ENCODE measurements at places on chromosomes 7 and 10.

GRCh38 chr7:141325275-141325674 lies 225.9 kb upstream of the AGK start:
- DNase-seq = no peak

DNA sequence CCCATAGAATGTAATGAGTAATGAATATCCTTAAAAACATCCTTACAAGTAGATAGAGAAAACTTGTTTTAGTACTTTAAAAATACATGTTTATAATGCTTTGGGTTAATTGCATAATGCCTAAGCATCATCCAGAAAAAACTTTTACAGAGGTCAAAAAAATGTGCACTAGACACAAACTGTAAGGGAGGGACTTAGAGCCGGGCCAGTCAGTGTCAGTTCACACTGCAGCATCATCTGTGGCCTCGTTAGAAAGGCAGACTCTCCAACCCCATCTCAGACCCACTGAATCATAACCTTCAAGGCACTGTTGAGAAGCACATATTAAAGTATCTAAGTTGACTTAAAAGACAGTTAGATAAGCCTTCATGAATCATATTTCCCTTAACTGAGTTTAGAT lies 230.1 kb upstream of the PRPS1L1 start:
- DNase-seq = no peak

GRCh38 chr10:87634311-87634710 lies 25.4 kb upstream of the PAPSS2 start:
- DNase-seq = no peak

- DNase-seq = no peak
Measured at GRCh38 chr7:27825891-27826290, 85.9 kb downstream of the TAX1BP1 start.

GRCh38 chr7:155408651-155409586 lies 49.0 kb upstream of the EN2 start:
- peak; percentile 6 for DNase-seq

- DNase-seq = no peak
Measured at GRCh38 chr10:75000748-75001321, 110.6 kb upstream of the SAMD8 start.

DNA sequence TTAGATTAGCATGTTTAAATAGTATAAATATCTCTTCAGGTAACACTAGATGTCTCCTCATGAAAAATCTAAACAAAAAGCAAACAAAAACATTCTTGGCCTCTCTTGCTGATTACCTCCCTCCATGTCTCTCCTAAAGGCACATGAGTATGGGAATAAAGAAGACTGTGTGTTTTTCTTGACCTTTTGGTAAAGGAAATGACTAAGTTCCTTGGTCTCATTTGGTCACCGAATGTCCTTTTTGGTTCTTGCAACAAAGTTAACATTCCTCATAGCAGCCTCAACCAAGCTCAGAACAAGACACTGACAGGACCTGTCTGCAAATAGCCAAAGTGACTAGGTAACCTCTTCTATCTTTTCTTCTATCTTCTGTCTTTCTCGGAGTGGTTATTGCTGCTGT lies 35.5 kb downstream of the POM121L12 start:
- no peak for DNase-seq

DNA sequence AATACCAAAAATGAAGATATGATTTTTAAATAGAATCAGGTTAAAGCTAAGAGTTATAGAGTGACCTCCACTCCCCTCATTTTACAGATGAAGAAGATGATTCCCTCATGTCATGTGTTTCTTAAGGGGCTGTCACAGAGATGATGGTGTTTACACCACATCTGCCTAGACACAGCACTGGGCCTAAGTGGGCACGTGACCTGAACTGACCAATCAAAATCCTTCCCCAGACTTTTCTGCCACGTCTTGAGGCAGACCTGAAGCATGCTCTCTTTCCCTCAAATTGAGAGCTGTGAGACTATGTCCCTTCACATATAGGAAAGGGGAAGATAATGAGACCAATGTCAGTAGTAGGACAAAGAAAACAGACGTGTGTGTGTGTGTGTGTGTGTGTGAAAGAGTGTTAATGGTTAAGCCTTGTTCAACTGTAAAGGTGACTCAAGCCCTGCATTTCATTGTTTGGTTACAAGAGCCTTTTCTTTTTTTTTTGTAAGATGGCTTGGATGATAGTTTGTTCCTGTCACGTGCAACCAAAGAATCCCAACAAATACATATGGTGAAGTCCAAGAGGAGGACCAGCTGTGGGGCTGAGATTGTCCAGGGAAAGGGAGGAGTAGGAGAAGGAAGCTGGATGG lies 172.8 kb upstream of the AOAH start:
- no peak for DNase-seq

DNA sequence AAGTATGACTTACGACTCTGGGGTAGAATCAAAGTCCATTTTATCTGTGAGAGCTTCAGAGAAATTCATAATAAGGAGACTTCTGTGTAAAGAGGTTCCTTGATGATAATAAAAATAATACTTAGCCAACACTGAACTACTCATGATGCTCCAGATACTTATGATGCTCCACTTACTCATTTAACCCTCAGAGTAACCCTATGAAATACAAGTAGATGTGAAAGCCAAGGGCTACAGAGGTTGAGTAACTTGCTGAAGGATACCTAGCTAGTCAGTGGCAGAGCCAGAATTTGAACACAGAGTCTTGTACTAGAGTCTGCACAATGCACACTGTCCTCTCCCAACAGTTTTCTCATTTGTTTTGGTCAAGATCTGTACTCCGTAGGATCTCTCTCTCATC lies 89.5 kb downstream of the HECW1 start:
- no peak for DNase-seq

All from DMS79 (cell line).